ENCODE measurements at places on chromosomes 2 and 18. TPM values are rescaled to one million over a fixed set of nuclear protein-coding genes. Genes with fewer than 3 reads are reported as not detected.

Gene MRO
- 0.20 TPM for total RNA-seq

DNA sequence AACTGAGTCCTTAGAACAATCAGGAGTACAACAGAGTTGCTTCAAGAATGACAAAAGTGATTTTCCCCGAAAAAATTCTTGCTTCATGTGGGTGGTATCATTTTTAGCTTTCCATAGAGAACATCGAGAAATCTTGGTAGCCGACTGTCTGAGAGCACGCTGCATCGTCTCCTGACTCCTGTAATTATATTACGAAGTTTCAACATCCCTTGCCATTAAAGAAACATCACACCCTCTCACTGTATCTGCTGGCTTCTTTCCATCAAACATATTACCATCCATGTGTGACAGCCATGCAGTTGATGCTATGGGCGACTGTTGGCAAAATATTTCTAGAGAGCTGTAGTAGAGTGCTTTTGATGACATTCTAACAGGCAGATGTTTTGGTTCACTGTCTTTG lies 311.2 kb downstream of the CMPK2 start:
- H3K36me3 ChIP-seq, result no peaks in the 10 kb centered on the region
- H3K27me3 ChIP-seq, result no peaks in the 10 kb centered on the region
- no peak overlapping the region for H3K4me3 ChIP-seq
- DNase-seq, result no peak

Gene SULT1C2
- total RNA-seq, result 5.8 TPM

DNA sequence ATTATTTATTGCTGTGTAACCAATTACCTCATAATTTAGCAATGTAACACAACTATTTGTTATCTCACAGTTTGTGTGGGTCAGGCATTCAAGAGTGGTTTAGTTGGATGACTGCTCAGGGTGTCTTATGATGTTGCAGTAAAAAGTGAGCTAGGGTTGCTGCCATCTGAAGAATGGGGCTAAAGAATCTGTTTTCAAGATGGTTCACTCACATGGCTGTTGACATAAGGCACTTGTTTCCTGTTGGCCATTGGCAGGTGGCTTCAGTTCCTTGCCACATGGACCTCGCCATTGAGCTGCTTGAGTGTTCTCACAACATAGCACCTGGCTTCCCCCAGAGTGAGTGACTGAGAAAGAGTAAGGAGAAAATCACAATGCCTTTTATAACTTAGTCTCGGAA lies 123.2 kb downstream of the TMEM17 start:
- H3K4me1 ChIP-seq, result no peaks in the 10 kb centered on the region
- no peaks in the 10 kb centered on the region for H3K36me3 ChIP-seq
- H3K27me3 ChIP-seq, result no peaks in the 10 kb centered on the region
- DNase-seq, result no peak

Measured in upper lobe of right lung (tissue), 1 donor.